ENCODE measurements at places on chromosomes 5 and 9.

GRCh38 chr5:84696651-84697050 lies 312.0 kb upstream of the EDIL3 start:
- no peak for DNase-seq

GRCh38 chr5:10552183-10553143 lies 11.4 kb upstream of the ANKRD33B start:
- no peak for DNase-seq

DNA sequence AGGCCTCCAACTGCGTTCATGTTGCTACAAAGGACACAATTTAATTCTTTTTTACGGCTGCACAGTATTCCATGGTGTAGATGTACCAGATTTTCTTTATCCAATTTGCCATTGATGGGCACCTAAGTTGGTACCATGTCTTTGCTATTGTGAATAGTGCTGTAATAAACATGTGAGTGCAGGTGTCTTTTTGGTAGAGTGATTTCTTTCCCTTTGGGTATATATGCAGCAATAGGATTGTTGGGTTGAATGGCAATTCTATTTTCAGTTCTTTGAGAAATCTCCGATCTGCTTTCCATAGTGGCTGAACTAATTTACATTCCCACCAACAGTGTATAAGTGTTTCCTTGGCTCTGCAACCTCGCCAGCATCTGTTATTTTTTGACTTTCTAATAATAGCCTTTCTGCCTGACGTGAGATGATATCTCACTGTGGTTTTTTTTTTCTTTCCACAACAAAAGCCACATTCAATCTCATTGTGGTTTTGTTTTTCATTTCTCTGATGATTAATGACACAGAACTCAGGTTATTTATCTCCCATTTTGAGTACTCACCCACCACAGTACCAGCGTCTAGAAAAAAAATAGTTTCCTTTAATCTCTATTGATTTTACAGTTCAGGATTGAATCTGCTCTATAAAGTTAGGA lies 21.9 kb downstream of the ARRDC3 start:
- no peak for DNase-seq

DNA sequence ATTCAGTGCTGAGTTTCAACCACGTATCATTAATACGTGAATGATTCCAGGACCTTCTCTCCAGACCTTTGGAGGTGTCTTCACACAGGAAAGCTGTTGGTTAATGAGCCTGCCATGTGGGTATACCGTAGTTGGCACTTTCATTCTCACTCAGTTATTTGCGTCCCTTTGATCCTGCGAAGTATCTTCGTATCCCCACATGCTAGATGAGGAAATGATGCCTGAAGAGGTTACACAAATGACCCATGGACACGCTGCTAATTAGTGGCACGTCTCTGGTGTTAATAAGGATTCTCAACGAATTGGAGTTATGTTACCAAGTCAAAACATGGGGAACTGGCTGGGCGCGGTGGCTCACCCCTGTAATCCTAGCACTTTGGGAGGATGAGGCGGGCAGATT lies 65.7 kb upstream of the GNE start:
- DNase-seq, result no peak

DNA sequence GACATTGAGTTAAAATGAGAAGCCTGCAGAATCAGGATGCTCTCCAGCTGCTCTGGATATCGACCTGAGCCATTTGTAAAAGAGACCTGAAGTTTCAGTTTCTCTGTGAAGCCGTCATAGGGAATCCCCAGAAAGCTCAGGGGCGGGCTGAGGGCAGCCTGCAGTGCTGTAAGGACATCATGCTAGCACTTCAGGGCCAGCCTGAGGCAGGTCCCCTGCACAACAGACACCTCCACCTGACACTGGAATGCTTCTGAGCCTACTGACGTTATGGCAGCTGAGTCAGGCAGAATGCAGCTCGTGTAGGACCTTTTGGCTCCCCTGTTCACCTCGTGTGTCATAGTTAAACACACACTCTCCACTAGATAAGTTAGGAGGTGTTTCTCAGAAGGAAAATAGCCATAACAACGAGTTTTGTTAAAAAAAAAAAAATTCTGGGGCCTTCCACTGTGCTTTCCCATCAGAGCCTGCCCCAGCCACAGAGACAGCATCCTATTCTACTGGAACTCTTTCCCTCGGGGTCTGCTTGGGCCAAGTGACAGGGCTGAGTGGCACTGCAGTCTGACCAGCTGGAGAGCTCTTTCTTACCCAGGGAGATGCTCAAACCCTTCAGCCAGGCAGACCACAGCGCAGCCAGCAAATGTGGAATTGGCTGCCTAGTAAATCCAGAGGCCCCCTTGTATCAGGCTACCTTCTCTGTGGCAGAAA lies 354.9 kb downstream of the DIRAS2 start:
- no peak for DNase-seq

DNA sequence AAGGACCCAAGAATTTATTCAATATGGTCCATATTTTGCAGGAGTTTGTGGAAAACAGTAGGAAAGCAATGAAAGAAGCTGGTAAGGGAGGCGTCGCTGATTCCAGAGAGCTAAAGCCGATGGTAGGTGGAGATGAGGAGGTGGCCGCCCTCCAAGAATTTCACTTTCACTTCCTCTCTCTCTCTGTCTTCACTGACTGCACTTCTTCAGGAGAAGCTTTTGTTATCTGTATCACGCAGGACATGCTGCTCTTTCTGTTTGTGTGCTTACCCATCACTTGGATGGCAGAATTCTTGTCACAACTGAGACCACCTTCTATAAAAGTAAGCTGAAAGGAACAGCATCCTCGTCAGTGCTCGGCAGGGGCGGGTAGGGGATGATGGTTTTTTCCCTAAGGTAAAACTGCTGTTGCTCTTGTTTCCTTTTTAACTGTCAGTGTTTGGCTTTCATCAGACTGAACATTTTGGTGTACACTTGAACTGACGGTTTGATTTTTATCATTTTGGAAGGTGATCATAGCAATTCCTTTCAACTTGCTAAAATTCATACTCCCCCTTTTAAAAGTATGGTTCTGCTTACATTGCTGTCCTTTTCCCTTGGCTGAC lies 62.4 kb upstream of the FSD1L start:
- DNase-seq, result no peak

DNA sequence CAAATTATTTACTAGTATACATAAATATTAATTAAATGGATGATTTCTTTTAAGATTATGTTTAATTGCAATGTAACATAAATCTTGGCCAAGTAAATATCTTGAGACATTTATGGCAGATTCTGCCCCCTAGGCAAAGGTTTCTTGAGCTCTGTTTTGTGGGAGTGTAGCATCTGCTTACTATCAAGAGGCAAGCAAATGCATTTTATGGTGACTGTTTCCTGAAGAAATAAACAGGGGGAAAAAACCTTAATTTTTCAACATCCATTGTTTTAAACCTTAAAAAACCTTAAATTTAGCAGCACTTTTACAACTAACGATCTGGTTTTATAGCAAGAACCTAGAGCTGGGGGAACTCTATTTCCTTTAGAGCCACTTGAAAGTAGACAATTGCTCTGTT lies 25.7 kb upstream of the FREM1 start:
- DNase-seq, result no peak

GRCh38 chr5:127307868-127308267 lies 17.3 kb downstream of the MEGF10 start:
- DNase-seq, result no peak

- no peak for DNase-seq
Observed at GRCh38 chr9:134804871-134805270, 75.7 kb upstream of the FCN2 start.

DNA sequence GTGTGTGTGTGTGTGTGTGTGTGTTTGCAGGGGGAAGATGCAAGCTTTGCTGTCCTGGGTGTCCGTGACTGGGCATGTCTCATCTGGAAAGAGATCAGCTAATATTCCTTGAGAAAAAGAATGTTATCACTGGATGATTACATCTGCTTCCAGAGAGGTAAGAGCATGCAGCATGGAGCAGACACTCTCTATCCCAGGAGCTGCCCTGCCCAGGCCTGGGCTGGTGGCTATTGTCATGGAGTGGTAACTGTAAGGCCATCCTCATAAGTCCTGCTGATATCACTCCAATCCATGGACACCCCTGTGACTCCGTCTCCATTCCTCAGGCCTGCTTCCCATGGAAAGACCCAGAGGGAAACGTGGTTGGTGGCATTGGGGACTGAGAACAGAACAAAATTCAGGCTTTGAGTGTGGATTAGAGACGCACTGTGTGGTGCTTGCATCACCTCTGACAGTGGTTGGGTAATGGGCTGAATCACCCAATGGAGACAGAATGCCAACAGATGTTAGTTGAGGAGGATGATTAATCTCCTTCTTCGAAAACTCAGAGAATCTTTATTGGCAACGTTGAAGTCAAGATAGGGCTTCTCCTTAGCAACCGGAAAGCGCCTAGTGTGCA lies 52.0 kb upstream of the KCNIP1 start:
- DNase-seq, result no peak

GRCh38 chr5:74394916-74395880 lies 245.3 kb downstream of the ENC1 start:
- DNase-seq, result no peak

DNA sequence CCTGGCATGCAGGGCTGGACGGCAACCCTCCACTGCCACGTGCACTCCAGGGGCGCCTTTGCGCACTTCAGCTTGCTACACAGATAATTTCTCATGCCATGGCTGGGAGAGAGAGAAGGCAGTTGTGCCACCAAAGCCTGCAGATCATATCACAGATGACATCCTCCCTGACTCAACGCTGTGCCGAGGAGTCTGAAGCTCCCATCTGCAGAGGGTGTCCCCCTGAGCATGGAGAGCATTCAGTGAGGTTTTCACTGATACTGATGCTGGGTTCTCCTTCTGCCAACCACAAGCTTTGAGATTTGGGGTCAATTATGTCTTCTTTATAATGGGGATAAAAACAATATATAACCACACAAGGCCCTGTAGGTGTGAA lies 607.4 kb upstream of the ADAMTS16 start:
- DNase-seq, result no peak

- no peak for DNase-seq
Observed at GRCh38 chr5:77642738-77643653, 4.5 kb upstream of the OTP start.

DNA sequence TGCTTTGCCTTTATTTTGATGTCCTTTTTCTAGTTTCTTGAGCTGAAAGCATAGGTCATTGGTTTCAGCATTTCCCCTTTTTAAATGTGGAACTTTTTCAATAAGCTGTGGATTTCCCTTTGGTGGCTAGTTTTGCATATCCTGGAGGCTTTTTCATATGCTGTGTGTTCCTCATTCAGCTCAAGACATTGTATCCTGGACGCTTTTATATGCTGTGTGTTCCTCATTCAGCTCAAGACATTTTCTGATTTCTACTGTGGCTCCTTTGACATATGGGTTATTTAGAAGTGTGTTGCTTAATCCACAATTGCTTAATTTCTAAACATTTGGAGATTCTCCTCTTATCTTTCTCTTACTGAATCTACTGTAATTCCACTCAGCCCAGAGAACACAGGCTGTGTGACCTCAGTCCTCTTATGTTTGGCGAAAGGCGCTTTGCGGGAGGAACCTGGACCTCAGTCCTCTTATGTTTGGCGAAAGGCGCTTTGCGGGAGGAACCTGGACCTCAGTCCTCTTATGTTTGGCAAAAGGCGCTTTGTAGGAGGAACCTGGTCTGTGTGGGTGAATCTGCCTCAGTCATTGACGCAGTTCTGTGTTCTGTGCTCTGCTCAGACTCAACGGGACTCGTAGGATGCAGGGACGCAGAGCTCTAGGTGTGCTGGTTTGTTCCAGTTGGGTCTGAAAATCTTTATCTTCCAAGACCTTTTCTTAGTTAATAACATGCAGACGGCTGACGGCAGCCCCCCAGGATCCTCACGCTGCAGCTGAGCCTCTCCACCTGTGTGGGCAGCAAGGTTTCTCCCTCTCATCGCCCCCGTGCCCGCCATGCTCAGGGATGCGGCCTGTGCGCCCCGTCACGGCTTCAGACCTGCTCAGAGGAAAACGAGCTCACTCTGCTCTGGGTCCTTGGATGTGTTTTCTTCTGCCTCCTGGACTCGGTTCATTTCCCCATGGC lies 6.0 kb upstream of the SLC9A3 start:
- no peak for DNase-seq

- no peak for DNase-seq
Observed at GRCh38 chr5:178547753-178548415, 42.3 kb downstream of the COL23A1 start.

- DNase-seq, result no peak
Observed at GRCh38 chr9:87765521-87765920, 39.6 kb downstream of the CTSL start.

- DNase-seq, result no peak
Observed at GRCh38 chr5:69502767-69503488, 10.3 kb downstream of the OCLN start.

DNA sequence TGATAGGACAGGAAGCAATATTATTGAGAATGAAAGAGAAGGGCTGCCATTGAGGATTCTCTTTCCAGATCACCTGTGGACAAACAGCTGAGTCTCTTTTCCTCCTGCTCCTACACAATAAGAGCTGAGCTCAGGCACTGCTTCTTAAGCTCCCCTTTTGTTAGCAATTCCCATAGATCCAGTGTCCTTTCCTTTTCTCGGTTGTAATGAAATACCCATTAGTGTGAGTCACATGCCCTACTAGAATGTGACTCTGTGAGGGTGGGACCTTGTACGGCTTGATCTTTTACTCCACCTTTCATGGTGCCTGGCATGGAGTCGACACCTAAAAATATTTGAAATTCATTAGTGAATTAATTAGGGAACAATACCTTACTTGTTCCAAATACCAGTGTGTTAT lies 269.2 kb downstream of the NR3C1 start:
- no peak for DNase-seq

GRCh38 chr5:122985954-122986721 lies 50.4 kb downstream of the PPIC start:
- no peak for DNase-seq

DNA sequence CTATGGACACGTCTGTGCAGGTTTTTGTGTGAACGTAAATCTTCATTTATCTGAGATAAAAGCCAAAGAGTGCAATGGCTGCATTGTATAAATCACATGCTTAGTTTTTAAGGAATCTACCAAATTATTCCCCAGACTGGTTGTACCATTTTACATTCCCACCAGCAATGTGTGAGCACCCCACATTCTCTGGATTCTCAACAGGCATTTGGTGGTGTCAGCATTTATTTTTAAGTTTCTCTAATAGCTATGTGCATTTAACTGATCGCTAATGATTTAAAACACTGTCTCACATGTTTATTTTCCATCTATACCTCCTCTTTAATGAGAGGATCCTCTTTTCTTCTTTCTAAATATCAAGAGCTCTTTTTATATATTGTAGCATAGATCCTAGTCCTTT lies 13.9 kb upstream of the ANKRD18A start:
- DNase-seq, result no peak

- no peak for DNase-seq
Observed at GRCh38 chr5:157384971-157385709, 74.9 kb upstream of the NIPAL4 start.
